ENCODE measurements at places on chromosomes 4 and X.

GRCh38 chr4:128393101-128393704 lies 105.6 kb upstream of the PGRMC2 start:
- DNase-seq = peak; percentile 66

DNA sequence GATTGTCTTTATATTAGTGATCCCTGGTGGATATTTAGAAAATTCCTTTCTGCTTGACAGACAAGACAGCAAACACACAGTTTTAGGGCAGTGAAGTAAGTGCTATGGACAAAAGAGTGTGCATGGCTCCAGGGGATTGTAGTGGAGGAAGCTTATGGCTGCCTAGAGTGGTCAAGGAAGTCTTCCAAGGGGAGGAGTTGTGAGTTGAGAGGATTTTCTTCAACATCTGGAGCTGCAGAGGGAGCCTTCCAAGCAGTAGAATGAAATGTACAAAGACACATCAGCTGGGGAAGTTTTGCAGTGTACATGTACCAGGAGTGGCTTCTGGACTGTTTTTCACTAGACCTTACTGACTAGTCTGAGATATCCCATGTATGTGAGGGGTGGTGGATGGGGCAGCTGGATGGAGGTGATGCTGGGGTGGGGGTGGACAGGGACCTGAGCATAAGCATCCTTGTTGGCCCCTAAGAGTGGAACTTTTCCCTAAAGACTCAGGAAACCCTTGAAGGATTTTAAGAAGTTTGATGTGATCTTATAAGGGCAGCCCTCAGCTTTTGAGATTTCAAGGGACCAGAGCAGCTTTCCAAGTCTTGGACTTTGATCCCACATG lies 160.5 kb upstream of the TAPT1 start:
- no peak for DNase-seq

- DNase-seq = no peak
Measured at GRCh38 chrX:11566173-11566572, 99.5 kb downstream of the ARHGAP6 start.

GRCh38 chr4:158253350-158253980 lies 43.2 kb downstream of the TMEM144 start:
- no peak for DNase-seq

GRCh38 chr4:150323406-150324325 lies 245.4 kb downstream of the DCLK2 start:
- no peak for DNase-seq

DNA sequence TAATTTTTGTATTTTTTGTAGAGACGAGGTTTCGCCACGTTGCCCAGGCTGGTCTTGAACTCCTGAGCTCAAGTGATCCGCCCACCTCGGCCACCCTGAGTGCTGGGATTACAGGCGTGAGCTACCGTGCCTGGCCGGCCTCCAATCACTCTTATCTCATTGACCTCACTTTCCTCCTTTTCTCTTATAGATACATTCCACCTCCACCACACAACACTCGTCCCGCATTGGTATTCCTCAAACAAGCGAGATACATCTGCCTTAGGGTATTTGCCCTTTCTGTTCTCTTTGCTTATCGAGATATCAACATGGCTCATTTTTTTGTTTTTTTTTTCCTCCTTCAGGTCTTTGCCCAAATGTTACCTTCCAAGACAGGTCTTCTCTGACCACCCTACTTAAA lies 1.8 kb upstream of the PRPS1 start:
- no peak for DNase-seq

GRCh38 chr4:18051281-18051680 lies 29.7 kb upstream of the LCORL start:
- no peak for DNase-seq

- DNase-seq = no peak
Measured at GRCh38 chrX:42538405-42538804, 239.6 kb downstream of the PPP1R2C start.

GRCh38 chr4:164997324-164997723 lies 19.9 kb upstream of the TRIM61 start:
- DNase-seq = no peak

GRCh38 chr4:55373461-55373860 lies 22.3 kb upstream of the TMEM165 start:
- DNase-seq = no peak

- DNase-seq = no peak
Measured at GRCh38 chrX:87468941-87469340, 48.7 kb upstream of the KLHL4 start.

DNA sequence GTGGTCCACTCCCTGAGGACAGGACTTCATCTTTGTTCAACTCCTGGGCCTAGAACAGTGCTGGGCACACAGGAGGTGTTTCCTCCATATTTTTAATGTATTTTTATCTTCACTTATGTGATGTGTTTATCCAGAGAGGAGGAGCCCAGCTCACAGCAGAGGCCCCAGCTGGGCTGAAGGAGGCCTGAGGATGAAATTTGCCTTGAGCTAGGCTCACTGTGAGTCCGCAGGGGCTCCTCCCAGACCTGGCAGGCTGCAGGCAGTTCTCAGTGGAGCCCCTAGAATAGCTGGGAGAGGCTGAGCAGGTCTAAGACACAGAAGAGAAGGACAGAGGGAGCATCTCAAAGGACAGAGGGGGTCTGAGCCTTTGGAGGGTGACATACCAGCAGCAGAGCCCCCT lies 26.8 kb downstream of the C4orf50 start:
- DNase-seq = no peak

GRCh38 chr4:1714303-1715001 lies 2.3 kb upstream of the SLBP start:
- DNase-seq = no peak

DNA sequence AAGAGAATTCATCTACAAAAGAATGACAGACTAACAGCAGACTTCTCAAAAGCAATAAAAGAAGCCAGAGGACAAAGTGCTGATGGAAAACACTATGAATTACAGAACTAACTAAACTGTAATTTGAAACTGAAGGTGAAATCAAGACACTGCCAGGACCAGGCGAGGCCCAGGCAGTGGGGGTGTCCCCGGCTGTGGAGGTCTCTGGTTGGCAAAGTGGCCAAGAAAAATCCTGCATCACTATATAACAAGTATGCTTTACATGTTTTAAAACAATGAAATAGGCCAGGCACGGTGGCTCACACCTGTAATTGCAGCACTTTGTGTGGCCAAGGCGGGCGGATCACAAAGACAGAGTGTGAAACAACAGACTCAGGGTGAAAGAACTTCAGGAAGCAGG lies 32.9 kb downstream of the CHM start:
- DNase-seq = no peak

- DNase-seq = no peak
Measured at GRCh38 chrX:72554448-72555140, 18.0 kb downstream of the HDAC8 start.

- DNase-seq = no peak
Measured at GRCh38 chr4:40628888-40629287, 776 bp downstream of the RBM47 start.

GRCh38 chr4:59704616-59705015 lies 1495.5 kb upstream of the ADGRL3 start:
- no peak for DNase-seq

- DNase-seq = no peak
Measured at GRCh38 chr4:169439244-169439643, 168.5 kb upstream of the SH3RF1 start.

GRCh38 chr4:101414496-101414895 lies 67.2 kb upstream of the PPP3CA start:
- no peak for DNase-seq

- DNase-seq = no peak
Measured at GRCh38 chr4:23040539-23040938, 347.8 kb downstream of the GBA3 start.

DNA sequence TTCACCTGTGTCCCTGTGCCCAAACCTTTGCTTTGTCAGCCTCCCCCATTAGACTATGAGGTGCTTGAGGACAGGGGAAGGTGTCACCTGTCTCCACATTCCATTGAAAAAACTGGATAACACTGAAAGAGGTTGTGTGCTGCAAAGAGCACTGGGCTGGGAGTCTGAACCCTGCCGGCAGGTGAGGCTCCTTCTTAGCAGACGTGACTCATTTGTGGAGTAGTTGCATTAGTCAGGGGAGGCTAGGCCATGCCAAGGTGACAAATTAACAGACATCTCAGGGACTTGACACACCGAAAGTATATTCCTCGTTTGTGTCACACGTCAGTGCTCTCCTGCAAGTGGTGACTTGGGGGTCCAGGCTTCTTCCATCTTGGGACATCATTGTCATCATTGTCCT lies 95.9 kb upstream of the STX18 start:
- DNase-seq = no peak
